ENCODE measurements at places on chromosomes 6 and 20.

DNA sequence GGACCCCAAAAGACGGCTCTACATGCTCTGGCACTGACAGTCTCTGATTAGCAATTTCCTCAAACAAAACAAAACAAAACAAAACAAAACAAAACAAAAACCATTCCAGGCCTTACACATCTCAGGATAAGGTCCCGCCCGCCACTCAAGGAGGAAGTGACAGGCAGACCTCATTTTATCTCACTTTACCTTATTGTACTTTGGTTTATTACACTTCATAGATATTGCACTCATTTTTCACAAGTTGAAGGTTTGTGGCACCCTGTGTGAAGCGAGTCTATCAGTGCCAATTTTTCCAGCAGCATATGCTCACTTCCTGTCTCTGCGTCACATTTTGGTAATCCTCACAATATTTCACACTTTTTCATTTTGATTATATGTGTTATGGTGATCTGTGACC lies 15.2 kb downstream of the ZBP1 start:
- DNase-seq: no peak
- H3K4me1 ChIP-seq: no peaks in the 10 kb centered on the region
- no peak overlapping the region for H3K27ac ChIP-seq
- H3K27me3 ChIP-seq: peaks cover 12% of the 10 kb centered on the region

GRCh38 chr6:1770968-1771723 lies 161.4 kb downstream of the FOXC1 start:
- DNase-seq: peak; percentile 68
- H3K4me3 ChIP-seq: no peak overlapping the region
- H3K27ac ChIP-seq: no peak overlapping the region
- no peaks in the 10 kb centered on the region for H3K36me3 ChIP-seq
- peaks cover 41% of the 10 kb centered on the region for H3K4me1 ChIP-seq

DNA sequence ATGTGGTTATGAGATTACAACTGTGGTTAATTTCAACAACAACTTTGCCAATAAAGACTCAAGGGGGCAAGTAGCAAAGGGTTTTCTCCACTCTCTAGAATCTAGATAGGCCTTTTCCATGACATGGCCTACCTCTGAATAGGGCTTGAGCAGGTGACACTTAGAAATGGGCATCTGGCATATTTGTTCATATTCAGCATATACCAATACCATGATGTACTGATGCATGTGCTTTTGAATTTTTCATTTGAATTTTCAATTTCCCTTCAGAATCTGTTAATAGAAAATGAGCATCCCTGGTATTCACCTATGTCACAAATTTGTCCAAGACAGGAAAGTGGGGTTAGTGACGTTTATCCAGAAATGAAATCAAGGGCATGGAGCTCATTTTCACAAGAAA lies 757.5 kb upstream of the NRSN1 start:
- DNase-seq: no peak
- H3K27ac ChIP-seq: no peak overlapping the region
- no peaks in the 10 kb centered on the region for H3K36me3 ChIP-seq

GRCh38 chr20:40993794-40994540 lies 34.7 kb upstream of the TOP1 start:
- H3K27me3 ChIP-seq: no peaks in the 10 kb centered on the region
- DNase-seq: peak; percentile 36
- no peak overlapping the region for H3K27ac ChIP-seq
- H3K36me3 ChIP-seq: no peaks in the 10 kb centered on the region

- no peaks in the 10 kb centered on the region for H3K36me3 ChIP-seq
- no peak overlapping the region for H3K4me3 ChIP-seq
- H3K27ac ChIP-seq: no peak overlapping the region
- no peaks in the 10 kb centered on the region for H3K27me3 ChIP-seq
- no peaks in the 10 kb centered on the region for H3K4me1 ChIP-seq
- DNase-seq: no peak
Observed at GRCh38 chr6:118982575-118982911, 47.6 kb upstream of the MCM9 start.

DNA sequence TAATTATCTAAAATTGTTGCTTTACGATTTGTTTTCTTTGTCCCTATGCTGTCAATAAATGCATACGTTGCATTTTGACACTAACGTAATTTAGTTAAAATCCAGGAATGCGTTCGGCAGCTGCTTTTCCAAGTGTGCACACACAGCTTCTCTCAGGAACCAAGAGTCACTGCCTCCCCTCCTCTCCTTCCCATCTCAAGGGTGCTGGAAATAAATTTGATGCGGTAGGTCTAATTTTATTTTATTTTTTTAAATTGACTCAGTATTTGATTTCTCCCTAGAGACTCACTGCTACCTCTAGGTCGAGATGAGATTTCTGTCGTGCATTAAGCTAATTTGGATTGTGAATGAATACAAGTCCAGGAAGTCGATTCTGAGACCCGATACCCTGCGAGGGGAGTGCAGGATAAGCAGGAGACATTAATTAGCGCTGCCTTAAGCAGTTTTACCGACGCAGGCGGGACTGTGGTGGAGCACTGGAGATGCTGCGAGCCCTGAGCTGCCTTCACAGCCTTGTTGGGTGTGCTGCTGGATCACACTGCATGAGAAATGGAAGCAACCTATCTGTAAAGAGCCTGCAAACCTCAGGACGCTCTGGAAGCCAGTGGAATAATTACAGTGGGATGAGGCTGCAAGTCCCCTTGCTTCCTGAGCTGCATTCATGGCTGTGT lies 381.2 kb downstream of the C6orf118 start:
- no peaks in the 10 kb centered on the region for H3K4me1 ChIP-seq
- DNase-seq: peak; percentile 28
- peak overlapping the region; percentile 74 for H3K4me3 ChIP-seq
- no peaks in the 10 kb centered on the region for H3K36me3 ChIP-seq
- H3K27me3 ChIP-seq: no peaks in the 10 kb centered on the region
- no peak overlapping the region for H3K27ac ChIP-seq

GRCh38 chr6:69976591-69977090 lies 110.3 kb downstream of the COL19A1 start:
- no peaks in the 10 kb centered on the region for H3K36me3 ChIP-seq
- no peak for DNase-seq
- H3K4me1 ChIP-seq: no peaks in the 10 kb centered on the region

GRCh38 chr6:34953061-34954025 lies 64.3 kb downstream of the ANKS1A start:
- H3K36me3 ChIP-seq: no peaks in the 10 kb centered on the region
- H3K4me1 ChIP-seq: 0 out of 2 replicates have a peak, but pooled peaks cover 4% of the 10 kb centered on the region
- DNase-seq: peak; percentile 80
- no peak overlapping the region for H3K4me3 ChIP-seq

GRCh38 chr6:146890644-146891434 lies 292.1 kb downstream of the ADGB start:
- H3K4me3 ChIP-seq: no peak overlapping the region
- peak; percentile 11 for DNase-seq
- no peak overlapping the region for H3K27ac ChIP-seq
- no peaks in the 10 kb centered on the region for H3K36me3 ChIP-seq
- peaks cover 35% of the 10 kb centered on the region for H3K4me1 ChIP-seq

- no peaks in the 10 kb centered on the region for H3K36me3 ChIP-seq
- no peak overlapping the region for H3K27ac ChIP-seq
- H3K4me1 ChIP-seq: peaks cover 27% of the 10 kb centered on the region
- H3K4me3 ChIP-seq: no peak overlapping the region
- no peak for DNase-seq
- H3K27me3 ChIP-seq: no peaks in the 10 kb centered on the region
Observed at GRCh38 chr6:53730767-53731166, 64.0 kb upstream of the LRRC1 start.

GRCh38 chr6:50663806-50664205 lies 49.5 kb upstream of the TFAP2D start:
- no peaks in the 10 kb centered on the region for H3K4me1 ChIP-seq
- no peak overlapping the region for H3K27ac ChIP-seq
- H3K4me3 ChIP-seq: no peak overlapping the region
- no peaks in the 10 kb centered on the region for H3K27me3 ChIP-seq

GRCh38 chr6:128446497-128446896 lies 73.9 kb downstream of the PTPRK start:
- H3K4me3 ChIP-seq: no peak overlapping the region
- DNase-seq: no peak
- H3K36me3 ChIP-seq: no peaks in the 10 kb centered on the region
- H3K4me1 ChIP-seq: no peaks in the 10 kb centered on the region
- no peak overlapping the region for H3K27ac ChIP-seq

- H3K4me1 ChIP-seq: no peaks in the 10 kb centered on the region
- no peaks in the 10 kb centered on the region for H3K36me3 ChIP-seq
- no peak overlapping the region for H3K4me3 ChIP-seq
- H3K27ac ChIP-seq: no peak overlapping the region
- no peak for DNase-seq
- no peaks in the 10 kb centered on the region for H3K27me3 ChIP-seq
Observed at GRCh38 chr6:163148451-163149278, 265.9 kb upstream of the QKI start.

GRCh38 chr6:866316-866715 lies 173.4 kb upstream of the EXOC2 start:
- H3K4me1 ChIP-seq: no peaks in the 10 kb centered on the region
- no peaks in the 10 kb centered on the region for H3K36me3 ChIP-seq
- no peaks in the 10 kb centered on the region for H3K27me3 ChIP-seq
- no peak overlapping the region for H3K27ac ChIP-seq
- DNase-seq: no peak

- no peak for DNase-seq
- H3K4me1 ChIP-seq: 0 out of 2 replicates have a peak, but pooled peaks cover 6% of the 10 kb centered on the region
- H3K36me3 ChIP-seq: no peaks in the 10 kb centered on the region
- no peaks in the 10 kb centered on the region for H3K27me3 ChIP-seq
Observed at GRCh38 chr20:63693083-63693732, 3.2 kb upstream of the TNFRSF6B start.

- H3K27ac ChIP-seq: no peak overlapping the region
- no peaks in the 10 kb centered on the region for H3K27me3 ChIP-seq
- no peaks in the 10 kb centered on the region for H3K4me1 ChIP-seq
- no peak for DNase-seq
Observed at GRCh38 chr6:100138346-100139022, 144.5 kb upstream of the MCHR2 start.

GRCh38 chr6:157893238-157893637 lies 70.2 kb downstream of the SNX9 start:
- H3K27ac ChIP-seq: no peak overlapping the region
- no peak for DNase-seq
- H3K27me3 ChIP-seq: no peaks in the 10 kb centered on the region
- H3K36me3 ChIP-seq: peaks cover 54% of the 10 kb centered on the region
- H3K4me3 ChIP-seq: no peak overlapping the region
- no peaks in the 10 kb centered on the region for H3K4me1 ChIP-seq

- H3K4me1 ChIP-seq: peaks cover 13% of the 10 kb centered on the region
- H3K4me3 ChIP-seq: peak overlapping the region; percentile 84
- H3K27me3 ChIP-seq: peaks cover 6% of the 10 kb centered on the region
- no peak overlapping the region for H3K27ac ChIP-seq
- no peaks in the 10 kb centered on the region for H3K36me3 ChIP-seq
Observed at GRCh38 chr6:84228198-84228543, 728 bp upstream of the CEP162 start.

DNA sequence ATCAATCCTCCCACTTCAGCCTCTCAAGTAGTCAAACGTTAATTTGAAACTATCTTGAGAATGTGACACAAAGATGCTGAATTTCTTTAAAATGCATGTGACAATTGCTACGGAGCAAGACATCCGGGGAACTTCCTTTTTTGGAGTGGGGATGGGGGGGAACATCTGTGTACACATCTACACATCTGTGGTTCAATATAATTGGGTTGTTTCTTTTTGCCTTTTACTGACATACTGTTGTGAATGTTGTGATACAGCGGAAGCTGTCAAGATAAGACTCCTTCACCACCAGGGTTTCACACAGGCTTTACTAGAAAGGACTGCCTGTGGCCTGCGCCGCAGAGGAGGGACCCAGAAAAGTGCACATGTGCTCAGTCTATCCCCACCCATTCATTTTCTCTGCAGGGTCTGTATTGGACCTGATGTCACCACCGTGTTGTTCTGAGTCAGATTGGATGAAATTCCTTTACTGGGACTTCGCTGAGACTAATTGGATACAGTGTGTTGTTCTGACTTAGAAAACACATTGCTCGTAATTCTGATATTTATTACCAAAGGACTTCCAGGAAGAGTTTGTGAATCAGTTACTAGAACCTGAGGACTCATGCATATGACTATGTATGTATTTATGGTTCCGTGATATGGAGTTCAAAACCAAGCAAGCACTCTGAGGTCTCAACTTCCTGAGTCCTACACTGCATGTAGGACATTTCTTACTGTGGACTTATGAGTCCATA lies 98.7 kb upstream of the SGK1 start:
- no peak overlapping the region for H3K4me3 ChIP-seq
- DNase-seq: peak; percentile 78
- no peaks in the 10 kb centered on the region for H3K36me3 ChIP-seq
- H3K27me3 ChIP-seq: no peaks in the 10 kb centered on the region

DNA sequence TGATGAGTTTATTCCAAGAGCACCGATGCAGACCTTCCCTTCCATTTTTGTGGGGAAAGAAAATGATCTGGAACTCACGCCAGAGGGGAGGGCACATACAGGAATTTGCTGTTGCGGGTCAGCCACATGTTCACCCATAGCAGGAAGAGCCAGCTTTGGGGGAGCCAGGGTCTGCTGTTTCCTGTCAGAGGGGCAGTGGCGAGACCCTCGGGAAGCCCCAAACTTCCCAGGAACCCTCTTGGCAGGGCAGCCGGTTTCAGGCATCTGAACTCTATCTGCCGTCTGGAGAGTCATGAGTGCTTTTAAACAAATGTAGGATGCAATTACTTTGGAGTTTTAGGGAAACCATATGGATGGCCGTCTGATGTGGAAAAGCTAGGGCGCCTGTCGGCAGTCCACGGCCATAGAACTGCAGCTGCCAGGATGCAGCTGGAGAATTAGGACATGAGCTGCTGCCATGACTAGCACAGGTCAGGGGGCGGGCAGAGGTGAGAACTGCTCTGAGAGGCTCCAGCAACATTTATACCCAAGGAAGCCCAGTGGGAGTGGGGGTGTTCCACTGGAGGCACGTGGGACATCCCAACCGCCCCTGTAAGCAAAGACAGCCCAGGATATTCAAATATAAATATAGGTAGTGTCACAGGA lies 14.8 kb upstream of the SERPINB9 start:
- no peak for DNase-seq
- no peaks in the 10 kb centered on the region for H3K4me1 ChIP-seq
- H3K36me3 ChIP-seq: no peaks in the 10 kb centered on the region
- H3K27ac ChIP-seq: no peak overlapping the region
- peaks cover 4% of the 10 kb centered on the region for H3K27me3 ChIP-seq
- no peak overlapping the region for H3K4me3 ChIP-seq

- no peak overlapping the region for H3K4me3 ChIP-seq
- no peak for DNase-seq
- H3K27ac ChIP-seq: no peak overlapping the region
- H3K4me1 ChIP-seq: peaks cover 9% of the 10 kb centered on the region
Observed at GRCh38 chr6:129507846-129508245, 202.1 kb downstream of the ARHGAP18 start.

DNA sequence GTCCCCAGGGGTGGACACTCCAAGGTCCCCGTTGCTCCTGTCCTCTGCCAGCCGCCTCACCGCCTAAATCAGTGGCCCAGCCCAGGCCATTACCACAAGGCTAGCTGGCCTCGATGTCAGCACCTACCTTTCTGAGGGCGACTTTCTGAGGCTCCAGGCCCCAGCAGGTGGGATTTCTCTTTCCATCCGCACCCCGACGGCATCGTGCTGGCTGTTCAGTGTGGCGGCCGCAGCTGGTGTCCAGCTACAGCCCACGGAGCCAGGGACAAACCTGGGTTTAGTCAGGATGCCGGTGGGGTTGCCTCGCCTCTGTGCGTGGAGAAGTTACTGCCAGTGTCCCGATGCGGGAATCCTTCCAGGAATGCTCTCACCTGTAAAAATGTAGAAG lies 60.8 kb downstream of the ERMARD start:
- H3K27ac ChIP-seq: no peak overlapping the region
- no peak overlapping the region for H3K4me3 ChIP-seq
- H3K27me3 ChIP-seq: no peaks in the 10 kb centered on the region
- H3K4me1 ChIP-seq: no peaks in the 10 kb centered on the region
